Body of pancreas (tissue), 4 donors: ENCODE measurements at places on chromosomes 7 and 10. TPM values are rescaled to one million over a fixed set of nuclear protein-coding genes. Genes with fewer than 3 reads are reported as not detected.
A peak's percentile ranks its signal among the peaks of the same experiment; 100 is the strongest.

DNA sequence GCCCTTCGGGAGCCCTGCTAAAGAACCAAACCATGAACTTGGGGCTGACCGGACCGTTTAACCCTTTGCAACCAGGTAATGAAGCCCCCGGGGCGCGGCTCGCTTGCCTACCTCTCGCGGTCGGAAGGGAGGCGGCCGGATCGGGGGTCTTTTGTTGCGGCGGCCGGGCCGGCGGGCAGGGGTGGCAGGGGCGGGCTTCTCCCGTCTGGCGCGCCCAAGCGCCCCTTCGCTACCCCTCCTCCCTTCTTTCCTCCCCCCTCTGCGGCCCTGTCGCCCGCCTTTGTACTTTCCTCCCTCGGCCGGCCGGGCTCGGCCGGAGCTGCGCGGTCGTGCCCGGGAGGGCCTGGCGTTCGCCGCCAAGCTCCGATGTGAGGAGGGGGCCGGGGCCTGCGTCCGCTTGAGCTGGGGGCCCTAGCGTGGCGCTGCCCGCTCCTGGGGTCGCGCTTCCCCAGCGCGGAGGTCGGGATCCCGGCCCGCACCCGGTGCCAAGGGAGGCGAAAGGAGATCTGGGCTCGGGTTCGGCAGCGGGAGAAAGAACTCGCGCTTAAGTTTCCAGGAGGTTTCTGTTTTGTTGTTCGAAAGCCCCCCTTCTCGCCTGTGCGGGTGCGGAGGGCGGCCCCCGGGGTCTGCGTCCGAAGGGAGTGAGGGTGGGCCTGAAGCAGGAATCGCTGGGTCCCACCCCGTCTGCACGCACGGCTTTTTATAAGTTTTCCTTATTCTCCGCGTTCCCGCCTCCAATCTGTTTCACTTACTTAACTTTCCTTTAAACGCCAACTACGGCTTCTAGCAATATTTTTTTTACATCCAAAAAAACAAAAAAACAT is 436.8 kb upstream of the GALNT17 start:
- H3K4me3 ChIP-seq, result peak overlapping the region; percentile 90
- peak; percentile 17 for DNase-seq
- H3K27ac ChIP-seq, result peak overlapping the region; percentile 41
- H3K4me1 ChIP-seq, result peaks cover 14% of the 10 kb centered on the region

GRCh38 chr10:72702868-72703581 is 11.1 kb downstream of the MCU start:
- no peaks in the 10 kb centered on the region for H3K27me3 ChIP-seq
- no peak overlapping the region for H3K4me3 ChIP-seq
- no peaks in the 10 kb centered on the region for H3K4me1 ChIP-seq
- no peak for DNase-seq
- no peak overlapping the region for H3K27ac ChIP-seq

GRCh38 chr7:102434039-102434486 is 688 bp downstream of the ORAI2 start:
- peak overlapping the region; percentile 63 for H3K4me3 ChIP-seq
- H3K27me3 ChIP-seq, result no peaks in the 10 kb centered on the region
- peak overlapping the region; percentile 35 for H3K27ac ChIP-seq
- DNase-seq, result no peak
- H3K36me3 ChIP-seq, result no peaks in the 10 kb centered on the region

Gene SPDYE5
- total RNA-seq, result not detected

Gene AGBL3
- 2.6 TPM for total RNA-seq

Gene BET1
- total RNA-seq, result 32.4 TPM
